ENCODE measurements at places on chromosomes 7 and 10.

DNA sequence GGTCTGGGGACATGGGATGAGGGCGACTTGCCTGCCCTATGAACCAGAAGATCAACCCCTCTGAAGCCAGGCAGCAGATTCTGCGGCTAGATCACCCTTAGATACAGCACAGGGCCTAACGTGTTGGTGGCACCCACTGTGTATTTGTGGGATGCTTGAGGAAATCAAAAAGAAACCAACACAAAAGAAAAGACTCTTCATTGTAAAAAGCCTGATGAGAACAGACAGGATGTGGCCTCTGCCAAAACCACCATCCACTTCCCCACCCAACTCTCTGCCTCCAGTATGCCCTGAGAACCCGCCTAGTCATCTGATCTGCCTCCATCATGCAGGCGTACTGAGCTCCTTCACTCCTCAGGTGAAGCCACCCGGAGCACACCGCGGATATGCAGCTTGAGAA, 97.2 kb upstream of the INSYN2A start:
- no peak overlapping the region for H3K4me3 ChIP-seq
- no peak for DNase-seq
- H3K36me3 ChIP-seq: peaks cover 23% of the 10 kb centered on the region
- H3K4me1 ChIP-seq: peaks cover 6% of the 10 kb centered on the region
- no peaks in the 10 kb centered on the region for H3K27me3 ChIP-seq

DNA sequence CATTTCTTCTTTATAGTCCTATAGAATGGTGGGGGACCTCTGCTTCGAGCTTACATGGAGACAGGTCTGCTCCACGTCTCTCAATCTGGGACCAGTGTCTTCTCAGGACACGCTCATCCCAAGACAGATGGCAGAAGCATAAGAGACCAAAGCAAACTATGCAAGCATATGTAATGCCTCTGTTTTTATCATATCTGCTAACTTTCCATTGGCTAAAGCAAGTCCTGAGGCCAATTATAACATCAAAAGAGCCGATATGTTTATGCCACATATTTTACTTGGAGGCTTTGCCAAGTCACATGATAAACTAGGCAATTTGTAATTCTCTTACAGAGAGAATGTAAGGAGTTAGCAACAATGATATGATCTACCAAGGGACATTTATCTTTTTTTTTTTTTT, 102.6 kb upstream of the NRBF2 start:
- no peak overlapping the region for H3K4me3 ChIP-seq
- DNase-seq: no peak
- peaks cover 6% of the 10 kb centered on the region for H3K4me1 ChIP-seq
- H3K27ac ChIP-seq: no peak overlapping the region
- H3K27me3 ChIP-seq: peaks cover 15% of the 10 kb centered on the region

DNA sequence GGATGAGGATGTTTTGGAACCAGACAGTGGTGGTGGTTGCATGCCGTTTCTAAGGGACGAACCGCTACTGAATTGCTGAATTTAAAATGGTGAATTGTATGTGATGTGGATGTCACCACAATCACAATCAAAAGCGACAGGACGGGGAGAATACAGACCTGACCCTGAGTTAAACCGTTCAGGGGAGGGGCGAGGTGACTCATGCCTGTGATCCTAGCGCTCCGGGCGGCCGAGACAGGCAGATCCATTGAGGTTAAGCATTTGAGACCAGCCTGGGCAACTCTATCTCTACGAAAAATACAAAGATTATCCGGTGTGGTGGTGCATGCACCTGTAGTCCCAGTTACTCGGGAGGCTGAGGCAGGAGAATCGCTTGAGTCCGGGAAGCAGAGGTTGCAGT, 46.4 kb downstream of the UNCX start:
- H3K4me3 ChIP-seq: no peak overlapping the region
- no peak for DNase-seq

DNA sequence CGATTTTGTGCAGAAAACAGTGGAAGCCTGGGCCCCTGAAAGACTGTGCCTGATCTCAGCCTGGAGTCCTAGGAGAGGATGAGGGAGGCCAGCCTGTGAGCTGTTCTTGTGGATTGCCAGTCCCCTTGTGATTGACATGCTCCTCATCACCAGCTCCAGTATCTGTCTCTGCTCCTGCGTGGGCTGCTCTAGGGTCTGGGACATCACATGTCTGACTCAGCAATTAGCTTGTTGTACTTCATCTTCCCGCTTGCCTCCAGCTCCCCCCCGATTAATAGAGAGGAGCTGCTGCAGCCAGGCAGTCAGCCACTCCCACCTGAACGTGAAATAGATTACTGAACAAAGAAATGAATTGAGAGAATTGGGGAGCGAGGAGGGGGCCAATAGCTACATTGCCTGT, 99.6 kb upstream of the TBX20 start:
- H3K27ac ChIP-seq: peak overlapping the region; percentile 35
- no peak overlapping the region for H3K4me3 ChIP-seq
- H3K4me1 ChIP-seq: peaks cover 31% of the 10 kb centered on the region

- H3K4me3 ChIP-seq: no peak overlapping the region
- peaks cover 11% of the 10 kb centered on the region for H3K4me1 ChIP-seq
- no peaks in the 10 kb centered on the region for H3K27me3 ChIP-seq
- no peak overlapping the region for H3K27ac ChIP-seq
Observed at GRCh38 chr10:33815776-33816175, 481.3 kb upstream of the NRP1 start.

- no peak for DNase-seq
- H3K4me1 ChIP-seq: peaks cover 52% of the 10 kb centered on the region
- no peaks in the 10 kb centered on the region for H3K27me3 ChIP-seq
Observed at GRCh38 chr7:42156291-42156865, 80.6 kb downstream of the GLI3 start.

DNA sequence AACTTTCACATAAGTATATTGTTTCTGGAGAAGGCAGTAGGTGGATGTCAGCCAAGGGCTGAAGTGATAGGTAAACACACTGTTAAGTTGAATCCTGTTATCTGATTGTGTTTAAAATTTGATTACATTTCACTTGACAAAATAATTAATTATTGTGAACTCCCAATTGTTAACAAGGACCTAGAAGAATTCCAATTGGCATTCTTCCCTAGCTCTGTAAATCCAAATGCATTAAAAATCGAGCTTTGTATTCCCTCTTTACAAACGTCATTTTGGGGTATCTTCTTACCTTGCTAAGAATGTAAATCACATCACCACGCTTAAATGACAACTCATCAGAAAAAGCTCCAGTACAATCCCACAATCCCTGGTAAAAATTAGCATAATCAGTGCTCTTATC, 179.9 kb downstream of the SKAP2 start:
- DNase-seq: no peak
- peak overlapping the region; percentile 91 for H3K27ac ChIP-seq
- peaks cover 80% of the 10 kb centered on the region for H3K4me1 ChIP-seq
- peak overlapping the region; percentile 4 for H3K4me3 ChIP-seq
- no peaks in the 10 kb centered on the region for H3K36me3 ChIP-seq

- H3K27ac ChIP-seq: peak overlapping the region; percentile 62
- H3K36me3 ChIP-seq: no peaks in the 10 kb centered on the region
- peaks cover 6% of the 10 kb centered on the region for H3K27me3 ChIP-seq
- no peak overlapping the region for H3K4me3 ChIP-seq
- no peak for DNase-seq
- H3K4me1 ChIP-seq: peaks cover 50% of the 10 kb centered on the region
Observed at GRCh38 chr10:8301831-8302230, 247.3 kb downstream of the GATA3 start.

DNA sequence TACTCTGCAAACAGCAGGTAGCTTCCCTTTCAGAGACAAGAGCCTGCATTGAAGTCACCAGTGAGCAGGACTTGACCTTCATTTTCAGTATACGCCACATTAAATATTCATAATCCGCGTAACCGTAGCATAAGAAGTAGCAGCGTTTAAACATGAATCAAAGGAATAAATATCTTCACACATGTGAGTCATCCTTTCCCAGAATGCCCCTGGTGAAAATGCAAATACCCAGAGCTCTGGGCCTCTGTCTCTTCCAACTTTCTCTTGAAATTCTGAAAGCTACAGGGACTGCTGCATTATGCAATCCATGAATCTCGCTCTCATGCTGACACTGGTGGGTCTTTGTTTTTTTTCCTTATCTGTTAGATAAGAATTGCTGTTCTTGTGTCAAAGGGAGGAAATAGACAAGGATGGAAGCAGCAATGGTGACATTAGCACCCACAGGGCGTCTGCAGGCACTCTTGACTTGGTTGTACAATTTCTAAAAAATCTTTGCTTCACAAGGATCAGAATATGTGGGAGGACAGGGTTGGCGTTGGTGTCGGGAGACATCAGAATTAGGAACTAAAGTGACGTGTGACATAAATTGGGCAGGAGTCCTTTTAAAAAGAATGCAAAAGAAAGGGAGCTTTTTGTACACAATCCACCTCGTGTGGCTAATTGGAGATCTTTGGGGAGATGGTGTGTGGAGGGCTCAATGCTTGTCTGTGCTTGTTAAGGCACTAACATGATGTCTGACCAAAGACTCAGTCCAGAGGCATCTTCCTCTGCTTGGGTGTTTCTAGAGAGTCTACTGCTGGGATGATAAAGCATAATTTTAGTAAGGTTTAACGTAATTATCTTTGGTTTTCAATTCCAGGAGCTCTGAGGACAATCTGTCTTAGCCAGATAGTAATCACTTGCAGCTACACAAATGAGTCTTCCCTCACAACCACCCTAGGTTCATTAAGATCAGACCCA, 390.3 kb downstream of the KCNMA1 start:
- no peak overlapping the region for H3K4me3 ChIP-seq
- H3K27ac ChIP-seq: peak overlapping the region; percentile 74
- no peaks in the 10 kb centered on the region for H3K27me3 ChIP-seq
- no peak for DNase-seq
- peaks cover 56% of the 10 kb centered on the region for H3K4me1 ChIP-seq
- H3K36me3 ChIP-seq: no peaks in the 10 kb centered on the region

DNA sequence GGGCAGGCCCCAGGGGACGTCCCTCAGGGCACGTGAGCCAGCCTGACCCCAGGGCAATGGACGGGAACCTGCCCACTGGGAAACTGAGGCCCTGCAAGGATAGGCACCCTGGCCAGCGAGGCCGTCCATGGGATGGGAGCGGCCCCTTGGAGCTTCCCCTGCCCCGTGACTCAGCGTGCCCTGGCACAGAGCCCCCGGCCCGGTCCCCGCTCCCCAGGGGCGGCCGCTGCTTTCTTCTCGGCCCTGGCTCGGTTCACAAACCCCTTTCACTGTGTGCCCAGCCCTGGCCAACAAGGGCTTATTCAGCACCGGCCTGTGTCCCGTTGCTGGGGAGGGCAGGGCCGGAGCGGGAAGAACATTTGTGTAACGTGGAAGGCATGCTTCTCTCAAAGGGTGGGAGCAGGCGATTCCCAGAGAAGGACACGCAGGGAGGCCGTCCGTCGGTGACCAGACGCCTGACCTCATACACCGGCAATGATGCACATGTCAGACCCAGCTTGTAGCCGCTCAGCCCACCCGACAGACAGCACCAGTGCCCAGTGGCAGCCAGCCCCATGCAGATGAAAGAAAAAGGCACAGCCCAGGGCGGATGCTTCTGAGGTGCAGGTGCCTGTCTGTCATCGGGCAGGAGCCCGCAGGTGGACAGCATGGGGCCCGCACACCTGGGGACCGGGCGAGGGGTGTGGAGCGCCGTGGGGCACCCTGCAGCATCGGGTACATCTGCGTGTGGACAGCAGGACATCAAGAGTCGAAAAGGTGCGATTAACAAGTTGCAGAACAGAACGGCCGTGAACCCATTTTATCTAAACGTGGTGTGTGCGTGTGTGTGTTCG, 94.5 kb downstream of the PDGFA start:
- H3K4me3 ChIP-seq: no peak overlapping the region
- H3K27me3 ChIP-seq: peaks cover 3% of the 10 kb centered on the region
- no peak overlapping the region for H3K27ac ChIP-seq
- DNase-seq: no peak
- no peaks in the 10 kb centered on the region for H3K36me3 ChIP-seq
- H3K4me1 ChIP-seq: peaks cover 2% of the 10 kb centered on the region

GRCh38 chr10:17123961-17124360, 5.7 kb downstream of the CUBN start:
- H3K27ac ChIP-seq: no peak overlapping the region
- H3K27me3 ChIP-seq: no peaks in the 10 kb centered on the region
- no peak overlapping the region for H3K4me3 ChIP-seq
- H3K36me3 ChIP-seq: no peaks in the 10 kb centered on the region
- DNase-seq: no peak

DNA sequence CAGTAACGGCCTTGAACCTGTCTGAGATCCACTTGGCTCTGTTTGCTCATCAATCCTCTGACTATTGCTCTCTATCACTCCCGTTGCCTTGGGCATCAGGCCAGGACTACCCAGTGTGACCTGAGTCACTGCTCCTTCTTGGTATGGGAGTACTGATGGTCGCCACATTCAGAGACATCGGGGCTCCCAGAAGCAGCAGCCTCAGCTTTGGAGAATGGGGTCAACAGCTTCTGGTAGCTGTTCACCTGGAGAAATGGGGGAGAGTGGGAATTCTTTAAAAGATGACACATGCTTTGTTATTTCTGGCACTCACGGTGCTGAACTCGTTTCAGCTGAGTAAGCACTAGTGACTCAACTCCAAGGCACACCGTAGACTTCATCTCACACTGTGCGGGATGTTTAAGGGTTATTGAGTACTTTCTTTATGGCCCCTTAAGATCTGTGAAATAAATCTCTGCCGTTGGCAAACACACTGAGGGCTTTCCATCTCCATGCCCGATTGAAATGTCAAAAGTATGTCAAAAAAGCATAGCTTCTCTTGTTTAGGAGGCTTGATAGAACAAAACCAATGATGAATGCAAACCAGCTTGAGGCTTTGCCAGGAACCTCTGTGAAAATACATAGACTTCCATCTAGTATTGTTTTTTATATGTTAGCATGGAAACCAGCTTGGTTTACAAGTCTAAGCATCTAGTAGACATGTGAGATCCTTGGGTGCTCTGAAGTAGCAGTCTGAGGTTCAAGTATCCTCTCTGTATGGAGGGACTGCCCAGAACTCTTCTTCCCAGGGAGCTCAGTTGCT, 333.1 kb downstream of the CXCL12 start:
- DNase-seq: no peak
- H3K27ac ChIP-seq: no peak overlapping the region
- no peaks in the 10 kb centered on the region for H3K36me3 ChIP-seq

GRCh38 chr7:157753713-157754415, 417.1 kb downstream of the DNAJB6 start:
- DNase-seq: no peak
- H3K27ac ChIP-seq: no peak overlapping the region
- H3K27me3 ChIP-seq: peaks cover 8% of the 10 kb centered on the region
- H3K4me3 ChIP-seq: no peak overlapping the region
- H3K36me3 ChIP-seq: no peaks in the 10 kb centered on the region

- no peaks in the 10 kb centered on the region for H3K36me3 ChIP-seq
- no peak for DNase-seq
- H3K4me1 ChIP-seq: peaks cover 6% of the 10 kb centered on the region
- H3K4me3 ChIP-seq: no peak overlapping the region
- peaks cover 23% of the 10 kb centered on the region for H3K27me3 ChIP-seq
Observed at GRCh38 chr10:11212288-11213085, 194.8 kb downstream of the CELF2 start.

- no peak for DNase-seq
- peaks cover 9% of the 10 kb centered on the region for H3K36me3 ChIP-seq
- no peak overlapping the region for H3K27ac ChIP-seq
- no peaks in the 10 kb centered on the region for H3K27me3 ChIP-seq
- no peaks in the 10 kb centered on the region for H3K4me1 ChIP-seq
Observed at GRCh38 chr7:127832592-127832991, 180.6 kb downstream of the SND1 start.

- H3K4me3 ChIP-seq: no peak overlapping the region
- no peak overlapping the region for H3K27ac ChIP-seq
- peaks cover 10% of the 10 kb centered on the region for H3K4me1 ChIP-seq
Observed at GRCh38 chr10:96606946-96607345, 20.1 kb upstream of the TM9SF3 start.

GRCh38 chr10:66457629-66458028, 468.2 kb upstream of the LRRTM3 start:
- no peaks in the 10 kb centered on the region for H3K27me3 ChIP-seq
- no peak for DNase-seq
- H3K36me3 ChIP-seq: no peaks in the 10 kb centered on the region
- no peaks in the 10 kb centered on the region for H3K4me1 ChIP-seq
